Activated CD8-positive, alpha-beta memory T cell treated with anti-CD3 and anti-CD28 coated beads, Interleukin-2, amount 10 ng/mL, durations not matched to agents 7 days and 5 days (primary cell): ENCODE measurements at places on chromosomes 4 and X. TPM values are rescaled to one million over a fixed set of nuclear protein-coding genes. Genes with fewer than 3 reads are reported as not detected.
A peak's percentile ranks its signal among the peaks of the same experiment; 100 is the strongest.

- H3K27me3 ChIP-seq = peaks cover 5% of the 10 kb centered on the region
- H3K36me3 ChIP-seq = peaks cover 1% of the 10 kb centered on the region
- no peak overlapping the region for H3K4me3 ChIP-seq
- H3K27ac ChIP-seq = no peak overlapping the region
- peaks cover 2% of the 10 kb centered on the region for H3K4me1 ChIP-seq
Observed at GRCh38 chr4:128521156-128521555, 233.5 kb upstream of the PGRMC2 start.

DNA sequence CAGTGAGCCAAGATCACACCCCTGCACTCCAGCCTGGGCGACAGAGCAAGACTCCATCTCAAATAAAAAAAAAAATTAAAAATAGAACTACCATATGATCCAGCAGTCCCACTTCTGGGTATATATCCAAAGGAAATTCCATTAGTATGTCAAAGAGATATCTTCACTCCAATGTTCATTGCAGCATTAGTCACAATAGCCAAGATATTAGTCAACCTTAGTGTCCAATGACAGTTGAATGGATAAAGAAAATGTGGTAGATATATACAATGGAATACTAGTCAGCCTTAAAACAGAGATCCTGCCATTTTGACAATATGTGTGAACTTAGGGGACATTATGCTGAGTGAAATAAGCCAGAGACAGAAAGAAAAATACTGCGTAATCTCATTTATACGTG, 49.4 kb downstream of the C4orf46 start:
- DNase-seq = no peak
- no peaks in the 10 kb centered on the region for H3K4me1 ChIP-seq
- H3K36me3 ChIP-seq = no peaks in the 10 kb centered on the region
- H3K4me3 ChIP-seq = no peak overlapping the region

GRCh38 chr4:24477919-24478318, 106.4 kb downstream of the DHX15 start:
- no peak overlapping the region for H3K4me3 ChIP-seq
- H3K4me1 ChIP-seq = peaks cover 6% of the 10 kb centered on the region
- no peak overlapping the region for H3K27ac ChIP-seq
- no peak for DNase-seq
- no peaks in the 10 kb centered on the region for H3K36me3 ChIP-seq

GRCh38 chr4:139962130-139962684, 191.8 kb downstream of the MAML3 start:
- DNase-seq = no peak
- H3K4me3 ChIP-seq = no peak overlapping the region
- no peak overlapping the region for H3K27ac ChIP-seq
- no peaks in the 10 kb centered on the region for H3K4me1 ChIP-seq
- H3K36me3 ChIP-seq = peaks cover 3% of the 10 kb centered on the region

DNA sequence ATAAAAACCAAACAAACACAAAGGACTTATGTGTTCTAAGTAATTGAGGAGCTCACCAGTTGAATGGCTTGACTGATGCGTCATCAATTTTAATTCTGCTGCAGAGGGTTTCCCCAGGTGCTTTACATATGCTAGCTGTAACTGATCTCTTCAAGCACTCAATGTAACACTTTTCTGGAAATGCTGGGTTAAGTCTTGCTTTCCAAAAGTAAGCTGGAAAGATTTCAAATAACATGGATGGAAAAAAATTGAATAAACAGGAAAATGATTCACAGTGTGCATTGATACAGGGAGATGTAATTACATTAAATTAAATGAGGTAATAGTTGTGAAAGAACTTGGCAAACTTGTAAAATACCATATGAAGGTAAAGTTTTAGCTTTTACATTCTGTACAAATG, 186.7 kb upstream of the WDFY3 start:
- H3K4me1 ChIP-seq = no peaks in the 10 kb centered on the region
- no peak for DNase-seq
- no peaks in the 10 kb centered on the region for H3K27me3 ChIP-seq

DNA sequence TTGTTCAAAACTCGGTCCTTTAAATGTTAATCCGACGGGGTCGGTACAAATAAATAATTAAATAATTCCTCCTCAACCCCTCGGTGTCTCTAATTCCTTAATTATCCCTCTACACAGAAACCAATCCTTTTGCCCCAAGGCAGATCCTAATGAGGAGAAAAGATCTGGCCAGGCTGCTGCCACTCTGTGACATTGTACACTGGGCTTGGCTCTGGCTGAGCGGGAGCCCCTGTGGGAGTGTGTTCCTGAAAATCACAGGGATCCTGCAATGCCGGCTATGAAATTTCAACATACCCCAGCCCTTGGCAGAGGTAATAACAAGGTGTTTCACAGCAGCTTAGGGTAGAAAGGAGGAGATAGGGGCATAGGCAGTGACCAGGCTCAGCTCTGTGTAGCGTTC, 96.0 kb downstream of the DHRSX start:
- H3K27me3 ChIP-seq = no peaks in the 10 kb centered on the region
- H3K4me1 ChIP-seq = no peaks in the 10 kb centered on the region
- no peak overlapping the region for H3K27ac ChIP-seq

DNA sequence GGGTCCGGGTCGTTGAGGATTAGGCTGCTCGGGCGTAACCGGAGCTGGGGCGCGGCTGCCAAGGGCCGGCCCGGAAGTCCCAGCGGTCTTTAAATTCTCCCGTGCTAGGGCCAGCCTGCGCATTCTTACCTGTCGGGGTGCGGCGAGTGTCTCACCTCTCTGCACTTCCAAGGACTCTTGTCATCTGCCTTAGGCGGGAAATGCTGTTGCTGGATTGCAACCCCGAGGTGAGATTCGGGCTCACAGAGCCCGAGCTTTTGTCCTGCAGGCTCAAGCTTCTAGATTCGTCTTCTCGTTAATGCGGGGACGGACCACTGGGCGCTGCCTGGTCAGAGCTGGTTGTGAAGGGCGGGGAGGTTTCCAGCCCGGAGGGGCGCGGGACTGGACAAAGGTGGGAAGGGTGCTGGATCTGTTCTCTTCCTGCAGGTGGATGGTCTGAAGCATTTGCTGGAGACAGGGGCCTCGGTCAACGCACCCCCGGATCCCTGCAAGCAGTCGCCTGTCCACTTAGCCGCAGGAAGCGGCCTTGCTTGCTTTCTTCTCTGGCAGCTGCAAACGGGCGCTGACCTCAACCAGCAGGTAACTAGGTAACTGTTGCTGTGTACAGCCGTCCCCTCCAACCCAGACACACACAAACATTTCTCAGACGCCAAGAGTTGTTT, at the start of gene ANKRD37:
TSS of gene ANKRD37 (plus strand) at position 118 of the 662 bp plus-strand sequence. CDS start at position 201, 83 bp downstream.
- H3K36me3 ChIP-seq = peaks cover 30% of the 10 kb centered on the region
- H3K4me1 ChIP-seq = peaks cover 50% of the 10 kb centered on the region
- peak within 1 kb of the TSS; percentile 98 for H3K27ac ChIP-seq
- no peak for DNase-seq

GRCh38 chr4:185145572-185145971, 2.5 kb downstream of the SLC25A4 start:
- H3K27ac ChIP-seq = no peak overlapping the region
- peaks cover 18% of the 10 kb centered on the region for H3K27me3 ChIP-seq
- H3K4me3 ChIP-seq = no peak overlapping the region
- peaks cover 15% of the 10 kb centered on the region for H3K4me1 ChIP-seq
- DNase-seq = no peak

DNA sequence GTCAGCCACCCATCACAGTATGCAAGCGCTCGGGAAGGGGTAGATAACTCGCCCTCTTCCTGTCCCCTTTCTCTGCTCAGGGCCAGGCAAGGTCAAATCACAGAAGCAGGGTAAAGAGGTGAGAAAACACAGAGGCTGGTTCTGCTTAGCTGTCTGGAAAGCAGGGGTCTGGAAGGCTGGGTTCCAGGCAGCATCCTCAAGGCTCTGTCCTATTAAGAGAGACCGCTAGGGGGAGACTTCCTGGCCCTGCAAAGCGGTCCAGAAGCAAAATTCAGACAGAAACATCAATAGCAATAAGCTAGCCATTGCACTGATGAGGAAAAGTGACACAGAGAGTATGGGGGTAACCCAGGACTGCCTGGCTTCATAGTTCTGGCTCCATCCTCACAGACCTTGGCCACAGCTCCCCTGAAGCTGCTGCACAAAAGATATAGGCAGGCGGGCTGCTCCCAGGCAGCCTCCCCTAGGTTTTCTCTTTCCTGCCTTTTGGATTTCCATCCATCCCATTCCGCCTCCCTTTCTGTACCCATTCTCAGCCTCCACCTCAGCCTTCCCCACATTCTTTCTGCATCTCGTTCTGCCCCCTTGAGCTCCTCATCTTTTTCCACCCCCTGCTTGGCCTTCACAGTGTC, 308.5 kb downstream of the EVC2 start:
- H3K27ac ChIP-seq = no peak overlapping the region
- no peaks in the 10 kb centered on the region for H3K36me3 ChIP-seq
- no peak overlapping the region for H3K4me3 ChIP-seq
- no peak for DNase-seq
- H3K4me1 ChIP-seq = no peaks in the 10 kb centered on the region

- H3K4me1 ChIP-seq = peaks cover 19% of the 10 kb centered on the region
- no peaks in the 10 kb centered on the region for H3K27me3 ChIP-seq
- no peak overlapping the region for H3K27ac ChIP-seq
- no peak overlapping the region for H3K4me3 ChIP-seq
- DNase-seq = no peak
- peaks cover 4% of the 10 kb centered on the region for H3K36me3 ChIP-seq
Observed at GRCh38 chrX:23779025-23779424, 3.9 kb upstream of the SAT1 start.

DNA sequence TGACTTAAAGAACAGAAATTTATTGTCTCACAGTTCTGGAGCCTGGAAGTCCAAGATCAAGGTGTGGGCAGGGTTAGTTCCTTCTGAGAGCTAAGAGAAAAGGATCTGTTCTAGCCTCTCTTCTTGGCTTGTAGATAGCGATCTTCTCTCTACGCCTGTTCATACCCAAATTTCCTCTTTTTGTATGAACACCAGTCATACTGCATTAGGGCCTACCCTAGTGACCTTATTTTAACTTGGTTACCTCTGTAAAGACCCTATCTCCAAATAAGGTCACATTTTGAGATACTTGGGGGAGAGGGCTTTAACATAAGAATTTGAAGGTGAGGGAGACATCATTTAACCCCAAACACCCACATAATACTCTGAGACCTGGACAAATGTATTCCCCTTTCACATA, 55.6 kb upstream of the SPP1 start:
- no peak for DNase-seq
- H3K27me3 ChIP-seq = peaks cover 8% of the 10 kb centered on the region
- no peaks in the 10 kb centered on the region for H3K4me1 ChIP-seq

DNA sequence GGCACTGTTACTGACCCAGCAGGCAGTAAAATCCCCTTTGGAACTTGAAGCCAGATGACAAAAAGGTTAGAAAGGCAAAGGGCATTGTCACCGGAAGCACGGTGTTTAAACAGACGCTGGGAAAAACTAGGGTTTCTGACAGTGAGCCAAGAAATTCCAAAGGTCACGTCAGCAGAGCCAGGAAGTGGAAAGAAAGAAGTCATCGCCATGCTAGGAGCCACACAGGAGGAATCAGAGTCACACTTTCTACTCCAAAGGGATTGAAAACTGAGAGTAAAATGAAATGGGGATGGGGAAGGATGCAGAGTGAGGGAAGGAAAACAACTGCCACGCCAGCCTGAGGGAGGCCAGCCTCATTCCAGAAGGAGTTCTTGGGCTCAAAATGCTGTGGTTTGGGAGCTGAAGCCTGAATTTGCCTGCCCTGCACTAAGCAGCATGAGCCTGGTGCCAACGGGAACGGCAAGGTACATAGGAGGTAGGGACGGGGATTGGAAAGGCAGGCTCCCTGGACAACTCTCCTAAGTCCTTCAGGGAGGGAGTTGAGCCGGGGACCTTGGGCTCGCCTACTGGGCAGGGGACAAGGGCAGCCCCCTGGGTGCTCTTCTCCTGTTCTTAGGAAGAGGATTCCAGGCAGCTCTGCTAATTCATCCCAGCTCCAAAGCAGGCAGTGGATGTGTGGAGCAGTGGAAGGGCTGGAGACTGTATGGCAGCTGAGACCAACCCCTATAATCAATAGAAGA, 66.8 kb downstream of the SOWAHB start:
- no peaks in the 10 kb centered on the region for H3K27me3 ChIP-seq
- no peaks in the 10 kb centered on the region for H3K36me3 ChIP-seq
- H3K4me3 ChIP-seq = no peak overlapping the region
- H3K4me1 ChIP-seq = no peaks in the 10 kb centered on the region
- no peak overlapping the region for H3K27ac ChIP-seq

GRCh38 chr4:156763511-156763910, 208.1 kb downstream of the PDGFC start:
- H3K36me3 ChIP-seq = no peaks in the 10 kb centered on the region
- H3K27me3 ChIP-seq = no peaks in the 10 kb centered on the region
- no peak overlapping the region for H3K4me3 ChIP-seq
- no peak overlapping the region for H3K27ac ChIP-seq
- no peaks in the 10 kb centered on the region for H3K4me1 ChIP-seq

- no peak overlapping the region for H3K27ac ChIP-seq
- H3K36me3 ChIP-seq = no peaks in the 10 kb centered on the region
- no peak overlapping the region for H3K4me3 ChIP-seq
- no peak for DNase-seq
- H3K4me1 ChIP-seq = no peaks in the 10 kb centered on the region
- no peaks in the 10 kb centered on the region for H3K27me3 ChIP-seq
Observed at GRCh38 chrX:10728806-10729389, 108.5 kb upstream of the MID1 start.

- H3K27ac ChIP-seq = no peak overlapping the region
- H3K27me3 ChIP-seq = no peaks in the 10 kb centered on the region
- H3K36me3 ChIP-seq = peaks cover 29% of the 10 kb centered on the region
- DNase-seq = no peak
Observed at GRCh38 chr4:101183221-101183620, 164.1 kb downstream of the PPP3CA start.

- H3K27me3 ChIP-seq = peaks cover 2% of the 10 kb centered on the region
- peaks cover 49% of the 10 kb centered on the region for H3K4me1 ChIP-seq
- H3K27ac ChIP-seq = no peak overlapping the region
- no peak overlapping the region for H3K4me3 ChIP-seq
Observed at GRCh38 chr4:139559687-139560086, 3.7 kb upstream of the SETD7 start.

DNA sequence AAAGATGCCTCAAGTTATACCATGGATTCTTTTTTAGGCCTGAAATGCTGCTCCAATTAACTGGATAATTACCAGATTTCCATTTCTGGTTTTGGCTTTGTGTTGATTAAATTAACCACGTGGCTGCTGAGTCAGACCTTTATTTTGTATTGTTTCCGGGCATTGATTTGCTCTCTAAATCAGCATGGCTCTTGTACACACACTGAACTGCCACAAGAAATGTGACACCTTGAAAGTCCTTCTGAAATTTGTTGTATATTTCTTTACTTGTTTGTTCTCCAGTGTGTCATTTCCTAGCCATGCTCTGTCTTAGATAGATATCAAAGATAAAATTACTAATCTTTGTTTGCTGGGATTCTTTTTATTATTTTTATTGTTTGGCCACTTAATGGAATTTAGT, 11.7 kb downstream of the MTTP start:
- DNase-seq = no peak
- no peaks in the 10 kb centered on the region for H3K36me3 ChIP-seq
- H3K4me1 ChIP-seq = no peaks in the 10 kb centered on the region
- no peak overlapping the region for H3K27ac ChIP-seq

GRCh38 chr4:13706716-13707115, 79.2 kb upstream of the BOD1L1 start:
- H3K4me3 ChIP-seq = no peak overlapping the region
- DNase-seq = no peak

Gene MAGEC1
- not detected for total RNA-seq

Gene OPHN1
- total RNA-seq = 0.09 TPM

Gene UGT2B15
- total RNA-seq = not detected
